ENCODE measurements at places on chromosomes 2 and 18.
A peak's percentile ranks its signal among the peaks of the same experiment; 100 is the strongest.

GRCh38 chr2:205885492-205886099, 200.4 kb downstream of the INO80D start:
- peak; percentile 76 for DNase-seq

- DNase-seq, result no peak
Observed at GRCh38 chr2:177778472-177778871, 294.1 kb downstream of the PDE11A start.

- no peak for DNase-seq
Observed at GRCh38 chr2:118363604-118364003, 275.3 kb downstream of the INSIG2 start.

- no peak for DNase-seq
Observed at GRCh38 chr2:176854878-176855277, 357.7 kb upstream of the HNRNPA3 start.

GRCh38 chr2:109439390-109439786, 174.4 kb downstream of the SEPTIN10 start:
- no peak for DNase-seq

DNA sequence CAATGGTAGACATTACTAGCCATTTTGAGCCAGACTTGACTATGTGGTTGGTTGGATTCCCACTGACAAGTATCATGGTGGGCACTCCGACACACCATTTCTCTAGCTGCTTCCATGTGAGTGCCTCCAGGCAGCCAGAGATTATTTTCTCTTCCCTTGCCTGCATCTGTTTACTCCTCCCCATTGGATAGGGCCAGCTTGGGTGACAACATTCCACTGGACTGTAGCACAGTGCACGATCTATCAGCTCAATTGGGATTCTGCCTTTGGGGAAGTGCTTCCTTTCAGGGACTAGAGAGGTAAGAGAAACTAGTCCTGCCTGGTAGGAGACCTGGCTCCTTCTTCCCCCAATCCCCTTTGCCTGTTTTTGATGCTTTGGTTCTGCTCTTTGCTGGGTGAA, 49.0 kb upstream of the MAP4K3 start:
- DNase-seq, result no peak

- no peak for DNase-seq
Observed at GRCh38 chr2:216069028-216069427, 12.6 kb downstream of the PECR start.

- DNase-seq, result no peak
Observed at GRCh38 chr18:28650860-28651259, 473.9 kb upstream of the CDH2 start.

DNA sequence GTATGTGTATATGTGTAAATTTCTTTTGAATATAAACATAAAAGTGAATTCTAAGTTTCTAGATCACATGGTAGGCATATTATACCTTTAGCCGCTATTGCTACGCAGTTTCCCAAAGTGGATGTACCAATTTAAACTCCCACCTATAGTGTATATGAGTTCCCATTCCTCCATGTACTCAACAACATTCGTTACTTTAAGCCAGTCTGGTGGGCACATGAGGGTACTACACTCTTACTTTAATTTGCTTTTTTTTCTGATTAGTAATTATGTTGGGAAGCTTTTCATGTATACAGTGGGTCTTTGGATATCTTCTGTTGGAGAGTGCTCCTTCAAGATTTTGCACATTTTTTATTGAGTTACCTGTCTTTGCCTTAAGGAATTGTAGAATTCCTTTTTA, 683.8 kb downstream of the ERBB4 start:
- no peak for DNase-seq

DNA sequence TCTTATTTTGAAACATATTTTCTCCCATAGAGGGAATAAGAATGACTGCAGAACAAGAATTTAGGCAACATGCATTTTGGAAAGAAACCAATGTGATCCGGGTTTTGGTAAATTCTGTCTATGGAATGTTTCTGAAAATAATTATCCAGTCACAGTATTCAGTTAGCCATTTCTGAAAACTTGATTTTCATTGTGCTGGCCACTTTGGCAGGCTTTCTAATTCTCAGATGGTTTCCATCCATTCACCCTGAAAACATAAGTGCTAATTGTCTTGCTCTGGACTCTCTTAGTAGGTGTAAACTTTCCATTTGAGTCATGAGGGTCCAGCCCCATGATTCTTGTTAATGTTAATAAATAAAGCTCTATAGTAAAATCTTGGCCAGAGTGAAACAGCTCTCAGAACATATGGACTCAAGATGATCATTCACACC, 176.5 kb downstream of the RBM43 start:
- DNase-seq, result peak; percentile 86

- DNase-seq, result no peak
Observed at GRCh38 chr18:29176681-29177080, 999.8 kb upstream of the CDH2 start.

GRCh38 chr18:55031576-55031975, 72.3 kb upstream of the CCDC68 start:
- DNase-seq, result no peak

GRCh38 chr2:12396699-12397098, 320.0 kb upstream of the TRIB2 start:
- DNase-seq, result no peak

GRCh38 chr2:120844070-120844738, 108.5 kb downstream of the GLI2 start:
- DNase-seq, result peak; percentile 23

- DNase-seq, result no peak
Observed at GRCh38 chr2:15753811-15754702, 162.4 kb downstream of the DDX1 start.

DNA sequence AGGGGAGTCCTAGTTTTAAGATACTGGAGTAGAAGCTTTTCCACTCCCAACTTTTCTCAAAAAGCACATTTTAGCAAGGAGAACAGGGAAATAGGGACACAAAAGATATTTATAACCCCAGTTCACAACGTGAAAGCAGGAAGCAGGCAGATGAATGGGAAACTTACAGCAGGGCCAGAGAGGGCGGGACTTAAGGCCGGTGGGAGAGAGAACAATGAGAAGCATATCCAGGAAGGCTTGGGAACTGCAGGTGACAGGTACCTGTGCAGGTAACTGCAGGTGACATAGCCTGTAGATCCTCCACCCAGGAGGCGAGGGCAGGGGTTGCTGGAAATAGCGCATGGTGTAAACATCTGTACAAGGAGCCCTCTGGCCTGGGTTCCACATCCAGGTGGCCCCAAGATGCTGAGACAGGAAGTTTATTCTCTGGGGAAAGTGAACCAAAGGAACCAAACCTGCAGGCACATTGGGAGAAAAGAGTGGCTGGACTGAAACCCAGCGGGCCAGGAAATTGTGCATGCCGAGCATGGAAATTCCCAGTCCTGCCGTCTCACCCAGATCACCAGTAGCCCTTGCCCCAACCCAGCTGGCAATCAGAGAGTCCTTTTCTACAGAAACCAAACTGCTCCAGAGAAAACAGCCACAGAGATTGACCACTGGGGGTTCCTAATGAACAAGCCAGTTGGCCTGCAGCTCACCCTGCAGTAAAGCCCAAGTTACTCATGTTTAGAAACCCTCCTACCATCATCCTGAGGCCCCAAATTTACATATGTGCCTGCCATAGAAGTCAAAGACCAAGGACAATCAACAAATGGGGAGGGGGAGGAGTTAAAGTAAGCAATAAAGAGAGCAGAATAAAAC, 24.3 kb upstream of the COL6A3 start:
- no peak for DNase-seq

GRCh38 chr18:76448256-76449110, 46.6 kb downstream of the ZNF516 start:
- DNase-seq, result no peak

DNA sequence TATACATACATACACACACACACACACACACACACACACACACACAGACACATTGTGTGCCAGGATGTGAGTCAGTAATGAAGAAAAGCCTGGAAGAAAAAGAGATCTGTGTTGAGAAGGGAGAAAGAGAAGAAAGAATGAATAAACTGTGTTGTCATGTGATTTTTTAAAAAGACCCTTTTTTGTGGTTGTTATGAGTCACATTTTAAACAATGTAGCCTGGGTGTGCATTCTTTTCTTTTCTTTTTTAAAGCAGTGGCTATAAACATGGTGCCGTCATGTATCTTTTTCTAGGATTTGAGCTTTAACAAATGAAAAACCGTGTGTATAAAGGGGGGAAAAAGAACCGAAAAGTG, 87.2 kb downstream of the NRP2 start:
- peak; percentile 71 for DNase-seq

- DNase-seq, result peak; percentile 85
Observed at GRCh38 chr2:218733171-218734021, 22.8 kb downstream of the TTLL4 start.

DNA sequence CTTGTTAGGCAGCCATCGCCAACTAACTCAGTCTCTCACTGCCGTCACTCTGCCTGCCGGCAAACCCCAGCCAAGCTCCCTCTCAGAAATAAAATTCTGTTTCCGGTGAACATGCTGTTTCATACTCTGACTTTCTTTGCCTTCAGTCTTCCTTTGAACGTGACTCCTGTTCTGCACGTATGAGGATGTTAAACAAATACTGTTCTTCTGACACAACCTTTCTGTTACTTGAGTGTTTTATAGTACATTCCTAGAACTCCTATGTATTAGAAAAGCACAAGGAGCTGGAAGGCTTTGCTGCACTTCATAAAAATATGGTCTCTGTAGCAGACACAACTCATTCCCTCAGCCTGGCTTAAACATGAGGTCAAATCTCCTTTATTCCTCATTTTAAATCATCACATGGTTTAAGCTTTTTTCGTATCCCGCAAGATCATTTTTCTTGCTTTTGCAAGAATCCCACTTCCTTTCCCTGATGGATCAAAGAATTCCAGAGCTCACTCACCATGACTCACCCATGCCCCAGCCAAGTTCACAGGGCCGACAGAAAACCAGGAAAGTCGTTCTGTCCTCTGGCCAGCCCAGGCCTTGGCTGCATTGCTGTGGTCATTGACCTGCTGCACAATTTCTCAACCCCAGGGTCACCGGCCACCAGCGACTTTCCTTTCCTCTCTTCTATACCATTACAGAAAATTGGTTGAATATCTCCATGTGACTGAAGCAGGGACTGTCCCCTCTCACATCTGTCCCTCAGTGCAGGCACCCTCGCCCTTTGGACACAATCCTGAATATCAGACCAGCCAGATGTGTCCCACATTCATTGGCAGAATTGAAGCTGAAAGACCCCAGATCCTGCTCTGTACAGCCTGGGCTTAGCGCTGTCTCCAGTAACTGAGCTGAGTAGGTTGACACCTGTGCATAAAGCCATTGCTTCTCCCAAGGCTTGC, 183.1 kb upstream of the ARL4C start:
- DNase-seq, result peak; percentile 99

GRCh38 chr2:230627806-230628724, 84.6 kb upstream of the CAB39 start:
- DNase-seq, result peak; percentile 48

DNA sequence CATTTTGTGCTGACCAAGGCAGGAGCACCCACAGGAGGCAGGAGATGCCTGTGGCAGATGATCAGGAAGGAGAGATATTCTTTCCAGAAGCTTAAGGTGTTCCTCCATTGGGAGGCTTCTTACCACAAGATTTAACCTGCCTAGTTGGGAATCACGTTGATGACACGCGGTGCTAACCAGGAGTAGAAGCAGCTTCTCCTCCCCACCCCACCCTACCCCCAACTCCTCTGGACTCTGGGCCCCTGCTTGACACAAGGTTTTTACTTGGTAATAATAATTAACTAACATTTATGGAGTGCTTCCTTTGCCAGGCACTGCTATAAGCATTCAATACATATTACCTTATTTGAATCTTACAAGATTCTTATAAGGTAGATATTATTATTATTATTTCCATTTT, 62.5 kb upstream of the PAPOLG start:
- DNase-seq, result no peak

DNA sequence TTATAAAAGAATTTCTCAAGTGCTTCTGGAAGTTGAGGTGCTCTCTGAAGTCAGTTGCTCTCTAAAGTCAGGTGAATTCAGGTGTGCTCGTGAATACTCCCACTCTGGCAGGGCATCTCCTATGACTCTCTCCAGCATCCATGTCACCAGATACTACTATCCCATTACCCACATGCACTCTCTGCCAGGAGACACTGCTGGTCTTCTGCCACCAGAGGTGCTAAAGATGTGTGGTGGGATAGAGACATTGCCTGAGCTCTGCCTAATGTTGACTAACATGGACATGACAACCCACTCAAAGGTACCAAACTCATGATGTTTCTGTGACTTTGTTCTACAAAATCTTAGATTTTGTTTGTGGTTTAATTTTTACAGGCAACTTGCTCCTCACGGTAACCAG, 106.4 kb upstream of the HNRNPA3 start:
- no peak for DNase-seq

GRCh38 chr2:29644949-29645348, 276.4 kb downstream of the ALK start:
- DNase-seq, result no peak

- DNase-seq, result no peak
Observed at GRCh38 chr2:113252047-113252590, 26.6 kb downstream of the PAX8 start.

- no peak for DNase-seq
Observed at GRCh38 chr18:13608791-13609532, 117.4 kb downstream of the FAM210A start.

GRCh38 chr2:201886504-201886903, 80.2 kb downstream of the CDK15 start:
- DNase-seq, result peak; percentile 39

DNA sequence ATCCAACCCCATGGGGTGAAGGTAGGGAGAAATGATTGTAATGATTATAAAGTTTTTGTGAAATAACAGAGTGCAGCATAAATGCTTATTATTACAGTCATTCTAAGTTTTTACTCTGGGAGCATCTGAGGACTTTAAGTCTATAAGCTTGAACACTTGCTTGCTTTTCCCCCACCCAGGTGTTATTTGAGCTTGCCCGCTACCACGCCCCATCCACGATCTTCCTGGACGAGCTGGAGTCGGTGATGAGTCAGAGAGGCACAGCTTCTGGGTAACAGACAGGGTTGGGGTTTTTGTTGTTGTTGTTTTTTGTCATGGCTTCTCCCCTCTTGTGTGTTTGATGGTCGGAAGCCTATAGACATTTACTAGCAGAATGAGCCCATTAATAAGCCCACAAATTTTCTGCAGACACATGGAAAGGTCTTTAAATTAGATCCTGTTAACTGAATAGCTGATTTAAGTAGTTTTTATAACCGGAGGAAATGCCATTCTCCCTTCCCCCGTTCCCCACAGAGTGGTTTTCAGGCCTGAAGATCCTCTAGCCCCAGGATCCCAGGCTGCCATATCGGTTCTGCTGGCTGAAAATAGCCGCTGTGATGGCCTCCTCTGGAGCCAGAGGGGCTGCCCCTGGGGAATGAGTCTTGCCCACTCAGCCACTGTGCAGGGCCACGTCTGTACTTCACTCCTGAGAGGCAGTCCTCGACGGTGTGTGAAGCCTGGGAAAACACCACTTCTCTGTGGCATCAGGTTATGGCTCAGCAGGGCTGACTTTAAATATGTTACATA, 39.9 kb upstream of the ELOA2 start:
- DNase-seq, result peak; percentile 9
